ENCODE measurements at places on chromosomes 3 and 15.

- no peak for DNase-seq
These were observed 240.0 kb downstream of the MBNL1 start for GRCh38 chr3:152508705-152509104.

- peak; percentile 5 for DNase-seq
These were observed 225.8 kb upstream of the DPPA4 start for GRCh38 chr3:109563149-109563548.

GRCh38 chr3:25385807-25386460 lies 42.1 kb upstream of the RARB start:
- no peak for DNase-seq

- no peak for DNase-seq
These were observed 36.3 kb upstream of the TMC3 start for GRCh38 chr15:81410318-81410753.
